ENCODE measurements at places on chromosomes 11 and 22.

DNA sequence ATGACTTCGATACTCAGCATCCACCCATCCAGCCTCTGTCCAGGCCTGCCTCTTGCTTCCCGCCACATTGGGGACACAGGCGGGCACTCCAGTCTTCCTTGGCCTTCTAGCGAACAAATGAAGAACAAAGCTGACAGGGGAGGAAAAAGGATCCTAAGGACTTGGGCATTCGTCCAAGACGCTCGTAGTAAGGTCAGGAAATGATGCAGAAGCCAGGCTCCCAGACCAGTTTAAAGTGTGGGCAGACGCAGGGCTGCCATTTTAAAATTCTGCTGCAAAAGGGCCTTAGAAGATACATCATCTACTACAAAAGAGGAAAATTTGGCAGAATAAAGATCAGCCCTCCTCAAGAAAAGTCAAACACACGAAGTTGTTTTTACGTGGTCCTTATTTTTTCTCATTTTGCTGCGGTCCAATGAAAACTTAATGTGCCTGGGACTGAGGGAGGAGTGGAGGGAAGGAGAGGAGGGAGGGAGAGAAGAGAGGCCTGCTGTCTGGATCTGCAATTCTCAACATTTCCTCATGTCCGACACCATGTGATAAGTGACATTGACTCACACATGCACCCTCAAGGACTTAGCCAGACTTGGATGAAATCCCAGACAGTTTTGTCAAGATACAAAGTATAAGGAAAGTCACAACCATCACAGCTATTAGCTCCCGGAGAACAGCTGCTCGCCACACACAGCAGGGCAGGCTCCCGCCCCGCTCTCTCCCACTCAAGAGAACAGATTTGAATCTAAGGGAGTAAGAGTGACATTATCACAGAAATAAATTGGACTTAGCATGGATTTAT, 5.7 kb downstream of the DNAL4 start:
- DNase-seq = no peak

- DNase-seq = no peak
Observed at GRCh38 chr22:48952256-48953102, 875.2 kb downstream of the BRD1 start.

- no peak for DNase-seq
Observed at GRCh38 chr22:43880541-43880991, 11.2 kb downstream of the PNPLA5 start.

GRCh38 chr22:22067192-22067591, 84.6 kb upstream of the TOP3B start:
- DNase-seq = no peak

DNA sequence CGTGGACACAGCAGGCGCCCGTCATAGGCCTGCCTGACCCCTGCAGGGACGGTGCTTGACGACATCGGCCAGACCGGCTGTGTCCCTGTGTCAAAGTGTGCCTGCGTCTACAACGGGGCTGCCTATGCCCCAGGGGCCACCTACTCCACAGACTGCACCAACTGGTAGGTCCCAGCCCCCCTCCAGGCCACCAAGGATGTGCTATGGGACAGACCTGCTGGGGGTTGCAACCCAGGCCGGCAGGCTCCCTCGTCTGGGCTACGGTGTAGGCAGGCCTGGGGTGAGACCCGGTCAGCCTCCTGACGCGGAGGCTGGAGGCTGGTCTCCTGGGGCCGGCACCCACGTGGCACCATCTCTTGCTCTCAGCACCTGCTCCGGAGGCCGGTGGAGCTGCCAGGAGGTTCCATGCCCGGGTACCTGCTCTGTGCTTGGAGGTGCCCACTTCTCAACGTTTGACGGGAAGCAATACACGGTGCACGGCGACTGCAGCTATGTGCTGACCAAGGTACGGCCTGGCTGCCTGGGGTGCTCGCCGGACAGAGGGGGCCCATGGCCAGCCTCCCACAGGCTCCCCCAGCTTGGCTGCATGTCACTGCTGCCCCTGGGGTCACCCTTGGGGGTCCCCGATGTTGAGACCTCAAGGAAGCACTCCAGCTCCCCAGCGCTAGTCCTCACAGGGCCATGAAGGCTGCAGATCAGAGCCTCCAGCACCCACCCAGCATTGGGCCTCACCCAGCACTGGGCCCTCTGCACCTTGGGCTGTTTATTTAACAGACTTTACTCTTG, 7.7 kb downstream of the MUC5AC start:
- DNase-seq = no peak

DNA sequence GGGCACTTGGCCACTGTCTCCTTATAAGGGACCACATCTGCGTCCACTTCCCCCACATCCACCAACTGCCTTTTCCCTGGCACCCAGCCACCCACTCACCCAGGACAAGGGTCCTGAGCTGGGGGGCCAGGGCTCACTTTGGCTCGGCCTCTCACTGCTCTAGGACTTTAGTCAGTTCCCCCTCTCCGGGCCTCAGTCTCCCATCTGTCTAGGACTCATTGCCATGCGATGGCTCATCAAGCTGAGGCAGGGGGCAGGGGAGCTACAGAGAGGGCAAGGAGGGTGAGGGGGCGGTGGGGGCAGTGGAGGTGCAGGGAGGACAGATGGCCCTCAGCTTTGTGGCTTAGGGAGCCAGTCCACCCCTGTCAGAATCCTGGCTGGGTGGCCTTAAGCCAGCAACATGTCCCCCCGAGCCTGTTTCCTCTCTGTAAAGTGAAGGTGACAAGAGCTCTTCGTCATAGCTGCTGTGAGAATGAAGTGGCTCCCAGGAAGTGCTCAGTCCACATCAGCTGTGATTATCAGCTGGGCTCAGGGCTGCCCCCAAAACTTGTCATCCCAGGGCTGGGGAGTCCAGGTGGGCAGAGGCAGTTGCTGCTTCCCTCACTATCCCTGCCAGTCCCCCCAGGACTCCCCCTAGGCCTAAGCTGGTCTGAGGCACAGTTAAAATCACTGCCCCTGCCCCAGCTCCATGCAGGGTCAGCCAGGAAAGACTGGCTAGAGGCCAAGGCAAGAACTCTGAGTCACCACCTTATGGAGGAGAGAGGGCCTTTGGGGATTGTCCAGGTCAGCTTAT, 14.9 kb downstream of the RAC2 start:
- DNase-seq = peak; percentile 10

DNA sequence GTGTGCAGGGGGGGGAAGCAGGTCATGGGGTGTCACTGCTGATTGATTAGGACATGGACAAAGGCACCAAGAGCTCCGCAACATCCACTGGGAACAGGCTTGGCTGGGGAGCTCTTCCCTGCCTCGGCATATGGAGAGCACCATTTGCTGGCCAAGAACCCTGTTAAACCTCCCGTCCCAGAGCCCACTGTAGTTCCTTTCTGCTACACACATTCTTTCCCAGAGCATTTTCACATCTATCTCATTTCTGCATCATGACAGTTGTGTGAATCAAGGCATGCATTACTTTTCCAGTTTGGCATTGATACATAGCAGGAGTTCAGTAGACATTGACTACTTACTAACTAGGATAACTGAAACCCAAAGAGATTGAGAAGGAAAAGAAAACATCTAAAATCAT, 333.4 kb upstream of the B3GAT1 start:
- no peak for DNase-seq

DNA sequence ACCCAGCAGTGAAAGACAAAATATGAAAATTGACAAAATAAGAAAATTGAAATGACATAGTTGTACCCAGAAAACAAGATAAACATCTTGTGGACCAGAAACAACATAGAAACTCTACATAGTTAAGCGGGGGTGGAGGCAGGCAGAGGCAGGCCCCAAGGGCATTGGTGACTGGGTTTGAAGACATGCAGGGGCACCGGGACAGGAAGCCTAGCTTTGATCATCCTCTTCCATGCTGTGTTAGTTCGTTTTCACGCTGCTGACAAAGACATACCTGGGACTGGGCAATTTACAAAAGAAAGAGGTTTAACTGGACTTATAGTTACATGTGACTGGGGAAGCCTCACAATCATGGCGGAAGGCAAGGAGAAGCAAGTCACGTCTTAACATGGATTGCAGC, 33.5 kb upstream of the CRTAM start:
- no peak for DNase-seq

DNA sequence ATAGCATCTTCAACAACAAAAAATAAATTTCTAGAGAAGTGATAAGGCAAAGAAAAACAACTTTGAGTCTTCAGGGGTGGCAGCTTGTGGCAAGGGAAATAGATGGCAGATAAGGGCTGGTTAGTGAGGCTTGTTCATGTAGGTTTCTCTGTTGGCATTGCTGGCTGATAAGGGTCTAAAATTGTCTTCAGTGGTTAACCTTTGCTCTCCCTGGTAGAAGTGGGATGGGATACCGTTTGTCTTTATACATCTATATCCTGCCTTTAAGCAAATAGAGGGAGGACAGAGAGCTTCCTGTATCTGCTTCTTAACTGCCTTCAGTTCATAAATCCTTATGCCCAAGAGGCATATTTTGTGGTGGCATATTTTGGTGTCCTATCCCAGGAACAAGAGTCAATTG, 57.1 kb downstream of the TRAF6 start:
- DNase-seq = no peak

GRCh38 chr11:8408151-8408941, 144.7 kb upstream of the LMO1 start:
- no peak for DNase-seq

DNA sequence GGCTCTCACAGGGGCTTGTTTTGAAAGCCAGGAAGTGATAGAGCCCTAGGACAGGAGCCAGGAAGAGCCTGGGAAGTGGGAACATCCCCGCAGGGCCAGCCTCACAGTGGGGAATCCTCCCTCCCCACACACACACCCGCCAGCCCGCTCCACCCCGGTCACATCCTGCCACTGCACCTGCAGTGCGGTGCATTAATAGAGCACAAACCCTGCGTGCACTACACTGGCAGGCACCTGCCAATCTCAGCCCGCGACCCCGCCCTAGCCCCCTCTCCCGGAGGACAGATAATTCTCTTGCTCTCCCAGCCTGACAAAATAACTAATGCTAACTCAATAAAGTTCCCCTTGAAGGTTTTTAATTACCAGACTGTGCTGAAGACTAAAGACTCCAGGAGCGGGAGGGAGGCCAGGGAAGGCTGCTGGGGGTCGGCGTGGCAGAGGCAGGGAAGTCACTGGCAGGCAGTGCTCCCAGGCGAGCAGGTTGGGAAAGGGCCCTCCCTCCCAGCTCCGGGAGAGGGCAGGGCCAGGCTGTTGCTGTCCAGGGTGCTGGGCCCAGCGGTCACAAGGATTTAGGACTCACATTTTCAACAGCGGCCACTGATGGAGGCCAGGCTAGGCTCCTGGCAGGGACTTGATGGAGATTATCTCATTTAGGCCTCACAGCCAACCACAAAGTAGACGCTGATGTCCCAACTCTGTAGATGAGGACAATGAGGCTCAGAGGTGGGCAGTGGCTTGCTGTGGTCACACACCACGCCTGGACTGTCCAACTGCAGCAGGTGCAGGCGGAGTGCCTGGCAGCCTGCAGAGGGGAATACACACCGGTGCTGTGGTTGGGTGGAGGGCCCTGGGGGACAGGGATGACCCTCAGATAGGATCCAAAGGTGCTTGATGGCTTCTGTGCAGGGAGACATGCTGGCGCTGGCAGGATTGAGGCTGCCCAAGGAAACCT, 23.9 kb upstream of the TCF20 start:
- DNase-seq = peak; percentile 14

- no peak for DNase-seq
Observed at GRCh38 chr22:23938328-23939016, 22.5 kb downstream of the GSTT2B start.

- no peak for DNase-seq
Observed at GRCh38 chr11:100727410-100727809, 40.3 kb downstream of the ARHGAP42 start.

DNA sequence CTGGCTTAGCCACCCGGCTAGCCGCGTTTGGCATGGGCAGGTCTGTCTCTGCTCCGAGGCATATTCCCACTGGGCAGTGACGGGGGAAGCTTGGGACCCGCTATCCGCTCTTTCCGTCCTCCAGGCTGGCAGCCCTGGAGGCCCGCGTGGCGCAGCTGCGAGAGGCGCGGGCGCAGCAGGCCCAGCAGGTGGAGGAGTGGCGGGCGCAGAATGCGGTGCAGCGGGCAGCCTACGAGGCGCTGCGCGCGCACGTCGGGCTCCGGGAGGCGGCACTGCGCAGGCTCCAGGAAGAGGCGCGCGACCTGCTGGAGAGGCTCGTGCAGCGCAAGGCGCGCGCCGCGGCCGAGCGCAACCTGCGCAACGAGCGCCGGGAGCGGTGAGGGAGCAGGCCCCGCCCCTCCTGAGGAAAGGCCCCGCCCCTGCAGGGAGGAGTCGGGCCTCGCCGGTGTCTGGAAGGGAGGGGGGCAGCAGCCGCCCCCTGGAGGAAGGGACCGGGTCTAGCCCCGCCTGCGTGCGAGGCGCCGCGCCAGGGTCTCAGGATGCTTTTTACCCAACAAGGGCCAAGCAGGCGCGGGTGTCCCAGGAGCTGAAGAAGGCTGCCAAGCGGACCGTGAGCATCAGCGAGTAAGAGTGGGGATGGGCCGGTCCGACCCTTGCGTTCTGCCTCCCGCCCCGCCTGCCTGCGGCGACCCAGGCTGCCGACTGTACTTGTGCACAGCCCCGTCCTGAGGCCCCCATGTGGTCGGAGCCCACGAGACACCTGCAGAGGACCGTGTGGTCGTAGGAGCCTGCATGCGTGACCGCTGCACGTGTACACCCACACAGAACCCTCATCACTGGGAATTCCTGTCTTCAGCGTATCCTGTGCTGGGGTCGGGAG, 7.9 kb downstream of the ATG16L2 start:
- DNase-seq = peak; percentile 87

DNA sequence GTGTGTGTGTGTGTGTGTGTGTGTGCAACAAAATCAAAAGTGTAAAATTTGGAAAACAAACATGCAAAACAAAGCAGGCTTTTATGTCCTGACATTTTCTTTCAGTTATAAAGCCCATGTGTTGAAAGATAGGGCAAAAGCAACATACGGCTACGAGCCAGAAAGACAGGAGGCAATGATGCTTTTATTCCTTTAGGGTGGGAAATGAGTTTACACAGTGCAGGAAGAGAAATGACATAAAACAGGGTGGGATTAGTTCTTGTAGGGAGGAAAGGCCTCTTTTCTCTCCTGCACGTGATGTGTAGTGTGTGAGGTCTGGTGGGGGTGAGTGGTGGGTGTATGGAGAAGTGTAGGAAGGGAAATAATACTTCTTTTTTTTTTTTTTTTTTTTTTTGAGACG, 29.4 kb downstream of the IL18 start:
- DNase-seq = no peak

- no peak for DNase-seq
Observed at GRCh38 chr11:118147502-118147901, 5.1 kb downstream of the SCN4B start.

DNA sequence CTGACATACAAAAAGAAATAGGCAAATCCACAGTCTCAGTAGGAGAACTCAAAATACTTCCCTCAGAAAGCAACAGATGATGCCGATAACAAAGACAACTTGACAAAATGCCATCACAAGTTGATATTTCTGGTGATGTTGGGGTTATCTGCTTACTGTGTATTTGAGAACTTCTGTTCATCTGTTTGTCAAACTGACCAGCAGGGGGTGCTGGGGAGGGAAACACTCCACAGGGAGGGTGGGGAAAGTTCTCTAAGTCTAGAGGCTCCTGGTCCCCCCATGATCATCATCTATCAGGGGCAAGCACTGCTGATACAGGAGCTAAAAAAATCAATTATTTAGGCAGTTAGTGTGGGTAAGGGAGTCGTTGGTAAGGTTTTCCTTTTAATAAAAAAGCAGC, 19.2 kb downstream of the GLYATL1 start:
- no peak for DNase-seq

GRCh38 chr22:28914201-28914600, 30.8 kb downstream of the ZNRF3 start:
- DNase-seq = no peak

Data from LoVo (cell line).